ENCODE measurements at places on chromosomes 12 and 14.

GRCh38 chr14:74698465-74698864, 14.4 kb downstream of the AREL1 start:
- DNase-seq: no peak

GRCh38 chr12:29707846-29708245, 75.9 kb downstream of the TMTC1 start:
- no peak for DNase-seq

DNA sequence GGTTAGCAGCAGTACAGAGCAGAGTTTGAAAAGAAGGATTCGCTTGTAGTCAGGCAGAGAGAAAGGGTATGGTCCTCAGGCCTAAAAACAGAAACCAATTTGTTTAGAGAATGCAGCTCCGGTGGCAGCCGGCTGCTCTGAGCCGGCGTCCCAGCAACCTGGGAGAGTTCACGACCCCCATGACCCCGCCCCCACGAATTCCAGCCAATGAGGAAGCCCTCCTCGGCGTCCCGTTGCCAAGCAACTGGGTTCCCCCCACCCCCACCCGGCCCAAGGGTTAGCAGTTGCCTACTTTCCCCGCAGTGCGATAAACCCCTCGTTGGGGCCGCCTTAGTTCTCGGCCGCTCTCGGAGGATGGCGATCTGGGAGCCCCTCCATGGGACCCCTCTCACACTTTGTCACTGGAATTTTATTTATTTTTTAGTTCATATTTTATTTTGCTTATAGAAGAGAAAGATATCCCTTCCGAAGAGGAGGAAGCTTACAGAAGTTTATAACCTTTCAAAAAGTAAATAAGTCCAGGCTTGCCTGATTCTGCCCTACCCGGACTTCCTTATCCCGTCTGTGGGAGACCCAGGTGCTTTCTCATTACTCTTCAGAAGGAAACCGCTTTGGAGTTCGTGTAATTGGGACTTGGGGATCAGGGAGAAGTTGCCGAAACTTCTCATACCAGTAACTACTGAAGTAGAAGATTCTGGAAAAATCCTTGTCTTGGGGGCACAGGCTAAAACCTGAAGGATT, at the start of gene CCDC60:
Gene CCDC60 (plus strand): TSS at position 300 of the 741 bp plus-strand sequence. CDS start 448 bp downstream, outside the sequence.
- no peak for DNase-seq

DNA sequence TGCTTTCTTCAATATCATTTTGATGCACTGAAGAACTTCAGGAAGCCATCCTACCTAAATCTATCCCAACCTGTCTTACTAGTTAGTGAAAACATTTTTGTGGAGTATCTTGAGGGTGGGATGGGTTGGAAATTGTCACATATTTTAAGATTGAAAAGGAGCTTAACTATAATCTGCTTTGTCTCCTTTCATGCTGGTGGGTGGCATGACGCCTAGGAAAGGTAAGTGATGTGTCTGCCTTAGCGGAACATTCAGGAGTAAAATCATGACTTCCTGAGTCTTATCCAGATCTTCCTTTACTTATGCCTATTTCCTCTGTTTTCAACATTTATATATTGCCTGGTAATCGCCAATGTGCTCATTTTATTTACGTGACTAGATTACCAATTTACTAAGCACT, 74.1 kb downstream of the FLRT2 start:
- DNase-seq: no peak

DNA sequence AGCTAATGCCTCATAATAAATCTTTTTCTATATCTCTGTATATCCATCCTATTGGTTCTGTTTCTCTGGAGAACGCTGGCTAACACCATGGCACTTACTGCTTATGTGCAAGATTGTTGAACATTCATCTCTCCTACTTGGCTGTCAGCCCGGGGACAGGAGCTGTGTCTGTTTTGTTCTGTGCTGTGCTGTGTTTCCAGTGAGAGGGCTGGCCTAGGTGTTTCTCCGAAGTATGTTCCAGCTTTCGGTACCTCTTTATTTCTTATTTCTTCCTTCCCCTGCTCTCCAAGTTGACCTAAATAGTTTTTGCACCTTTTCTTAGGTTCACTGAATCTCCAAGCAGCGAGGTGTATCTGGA, 18.8 kb upstream of the NR4A1 start:
- no peak for DNase-seq

DNA sequence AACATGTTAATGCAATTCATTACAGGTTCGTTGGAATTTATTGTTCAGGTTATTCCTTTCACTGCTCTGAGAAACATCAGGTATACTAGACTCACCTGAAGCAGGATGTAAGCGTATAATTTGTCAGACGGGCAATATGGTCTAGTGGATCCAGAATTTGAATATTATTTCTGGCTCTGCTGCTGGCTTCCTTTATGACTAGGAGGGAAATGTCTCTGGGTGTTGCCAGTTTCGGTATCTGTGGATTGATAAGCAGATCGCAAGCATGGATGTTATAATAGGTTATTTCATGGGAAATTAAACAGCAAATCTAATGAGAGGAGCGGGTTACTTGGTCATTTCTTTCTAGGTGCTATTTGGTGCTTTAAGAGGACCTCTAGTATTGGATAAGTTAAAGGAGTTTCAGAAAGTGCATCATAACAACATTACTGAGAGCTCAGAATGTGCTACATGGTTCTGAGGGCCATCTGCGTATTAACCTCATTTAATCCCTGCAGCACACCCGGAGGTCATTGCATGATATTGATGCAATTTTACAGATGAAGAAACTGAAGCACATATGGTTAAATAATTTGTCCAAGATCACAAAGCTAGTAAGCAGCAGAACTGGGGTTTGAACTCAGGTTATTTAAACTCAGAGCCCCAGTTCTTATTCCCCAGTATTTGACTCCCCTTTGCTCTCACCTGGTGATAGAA, 47.3 kb upstream of the BCAT1 start:
- no peak for DNase-seq

DNA sequence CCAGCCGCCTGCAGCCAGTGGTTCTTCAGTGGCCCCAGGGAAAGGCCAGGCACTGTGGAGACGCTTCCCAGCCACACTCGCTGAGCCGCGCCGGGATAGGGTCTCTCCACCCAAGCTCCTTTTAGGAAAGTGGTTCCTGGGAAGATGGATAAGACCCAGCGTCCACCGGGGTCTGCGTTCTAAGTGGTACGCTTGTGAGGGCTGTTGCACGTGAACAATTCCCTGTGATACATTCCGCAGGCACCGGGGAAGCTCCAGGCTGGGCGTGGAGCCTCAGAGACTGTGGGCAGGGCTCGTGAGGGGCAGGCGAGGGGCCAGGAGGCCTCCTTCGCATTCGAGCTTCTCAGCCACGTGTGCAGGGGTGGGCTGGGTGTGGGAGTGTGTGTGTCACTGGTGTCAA, 48.4 kb downstream of the GALNT9 start:
- no peak for DNase-seq

GRCh38 chr14:76923431-76924370, 97.5 kb downstream of the LRRC74A start:
- no peak for DNase-seq

- no peak for DNase-seq
Measured at GRCh38 chr14:64701660-64702059, 2.6 kb upstream of the PLEKHG3 start.

DNA sequence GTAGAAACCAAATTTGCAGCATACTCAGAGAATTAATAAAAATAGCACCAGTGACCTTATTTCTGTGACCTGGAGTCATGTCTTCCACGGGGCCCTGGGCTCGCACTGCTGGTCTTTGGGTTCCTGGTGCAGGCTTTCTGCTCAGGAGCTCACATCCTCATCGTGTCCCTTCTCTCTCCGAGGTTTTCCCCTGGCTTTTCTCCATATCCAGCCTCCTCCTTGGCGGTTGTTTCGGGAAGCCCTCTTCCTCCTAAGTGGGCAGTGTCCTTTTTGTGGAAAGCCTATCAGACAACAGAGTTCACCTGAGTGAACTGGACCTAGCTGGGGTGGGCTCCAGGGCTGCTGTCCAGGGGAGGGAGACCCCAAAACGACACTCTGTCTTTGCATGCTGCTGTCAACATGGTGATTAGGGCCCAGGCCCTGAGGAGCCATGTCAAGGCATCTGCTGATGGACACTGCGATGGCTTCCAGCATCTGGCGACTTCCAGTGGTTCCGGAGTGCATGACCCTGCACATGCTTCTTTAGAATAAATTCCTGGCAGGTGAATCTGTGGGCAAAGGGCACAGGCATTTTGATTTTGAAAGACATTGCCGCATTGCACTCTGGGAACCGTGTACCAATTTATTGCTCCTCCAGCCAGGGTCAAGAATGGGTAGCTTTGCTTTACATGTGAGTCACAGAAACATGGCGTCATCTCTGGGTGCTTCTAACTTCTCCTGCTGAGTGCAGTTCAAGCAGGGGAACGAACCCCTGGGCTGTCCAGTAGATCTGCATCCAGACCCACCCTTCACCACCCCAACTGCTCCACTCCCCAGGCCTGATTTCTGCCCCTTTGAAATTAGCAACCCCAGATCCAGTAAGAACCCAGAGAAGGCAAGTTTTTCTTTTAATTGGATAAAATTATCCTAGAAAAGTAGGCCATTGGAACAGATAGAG, 136.8 kb downstream of the ADGRD1 start:
- no peak for DNase-seq

- no peak for DNase-seq
Measured at GRCh38 chr14:63266106-63266505, 52.6 kb downstream of the GPHB5 start.

DNA sequence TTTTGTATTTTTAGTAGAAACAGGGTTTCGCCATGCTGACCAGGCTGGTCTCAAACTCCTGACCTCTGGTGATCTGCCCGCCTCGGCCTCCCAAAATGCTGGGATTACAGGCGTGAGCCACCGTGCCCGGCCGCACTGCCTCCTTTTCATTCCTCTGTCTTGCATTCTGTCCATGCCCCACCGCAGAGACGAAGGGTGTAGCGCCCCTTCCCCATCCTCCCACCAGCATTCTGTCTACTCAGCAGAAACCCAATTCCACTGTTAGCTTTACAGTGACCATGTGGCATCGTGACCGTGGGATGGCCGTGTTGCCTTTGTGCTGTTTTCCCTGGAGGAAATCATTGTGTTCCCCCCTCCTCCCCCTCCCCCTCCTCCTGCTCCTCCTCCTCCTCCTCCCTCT, 10.3 kb downstream of the TEX22 start:
- DNase-seq: no peak

GRCh38 chr14:62409626-62410300, 635.5 kb downstream of the KCNH5 start:
- no peak for DNase-seq

- no peak for DNase-seq
Measured at GRCh38 chr12:120712610-120713009, 2.4 kb downstream of the UNC119B start.

DNA sequence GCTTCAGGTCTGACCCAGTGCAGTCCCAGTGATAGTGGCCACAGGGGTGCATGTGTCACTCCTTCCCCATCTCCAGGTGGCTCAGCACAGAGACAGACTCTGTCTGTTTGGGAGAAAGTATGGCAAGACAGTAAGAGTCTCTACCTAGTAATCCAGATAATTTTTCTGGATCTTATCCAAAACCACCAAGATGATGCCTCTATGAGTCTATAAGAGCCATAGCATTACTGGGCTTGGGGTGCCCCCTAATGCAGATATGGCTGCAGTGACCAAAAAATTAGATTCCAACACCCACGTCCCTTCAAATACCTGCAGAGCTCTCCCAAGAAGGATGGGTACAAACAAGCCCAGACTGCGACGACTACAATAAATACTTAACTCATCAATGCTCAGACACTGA, 123.8 kb downstream of the GRIP1 start:
- no peak for DNase-seq
